ENCODE measurements at places on chromosomes 2 and 18.

DNA sequence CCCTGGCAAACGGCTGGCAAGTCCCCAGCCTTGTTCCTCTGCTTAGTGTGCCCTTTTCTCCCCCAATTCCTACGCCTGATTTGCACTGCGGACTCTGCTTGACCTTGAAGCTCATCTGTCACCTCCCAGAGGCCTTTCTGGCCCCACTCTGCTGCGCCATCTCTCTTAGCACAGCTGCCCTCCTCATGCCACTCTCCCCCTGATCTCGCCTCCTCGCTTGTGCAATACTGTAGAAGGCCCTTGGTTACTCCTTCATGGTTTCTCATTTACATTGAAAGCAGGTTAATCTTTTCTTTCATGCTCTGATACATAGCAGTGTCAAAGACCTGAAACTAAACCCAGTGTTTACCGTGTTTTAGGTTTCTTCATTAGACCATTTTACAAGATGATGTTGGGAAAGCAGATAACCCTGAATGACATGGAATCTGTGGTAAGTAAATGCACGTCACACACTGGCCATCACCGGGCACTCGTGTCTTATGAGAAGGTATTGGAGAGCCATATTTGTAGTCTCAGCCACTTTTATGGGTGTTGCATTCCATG lies 258.8 kb downstream of the ALPK2 start:
- DNase-seq: no peak

DNA sequence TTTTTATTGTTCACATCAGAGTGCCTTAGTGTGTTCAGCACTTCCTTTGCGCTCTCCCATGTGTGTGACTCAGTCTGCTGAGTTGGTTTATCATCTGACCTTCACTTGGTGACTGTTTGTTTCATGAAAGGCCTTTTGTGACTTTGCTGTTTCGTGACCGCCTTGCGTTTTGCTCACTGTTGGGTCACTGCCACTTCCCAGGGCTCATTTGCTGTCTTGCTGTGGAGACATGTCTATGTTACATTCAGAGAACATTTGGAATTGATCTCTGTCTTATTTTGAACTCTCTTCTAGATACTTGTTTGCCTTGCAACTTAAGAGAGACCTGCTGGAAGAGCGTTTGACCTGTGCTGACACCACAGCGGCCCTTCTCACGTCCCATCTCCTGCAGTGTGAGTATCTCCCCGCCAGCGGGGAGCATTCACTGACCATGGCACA lies 54.7 kb downstream of the FARP2 start:
- no peak for DNase-seq

DNA sequence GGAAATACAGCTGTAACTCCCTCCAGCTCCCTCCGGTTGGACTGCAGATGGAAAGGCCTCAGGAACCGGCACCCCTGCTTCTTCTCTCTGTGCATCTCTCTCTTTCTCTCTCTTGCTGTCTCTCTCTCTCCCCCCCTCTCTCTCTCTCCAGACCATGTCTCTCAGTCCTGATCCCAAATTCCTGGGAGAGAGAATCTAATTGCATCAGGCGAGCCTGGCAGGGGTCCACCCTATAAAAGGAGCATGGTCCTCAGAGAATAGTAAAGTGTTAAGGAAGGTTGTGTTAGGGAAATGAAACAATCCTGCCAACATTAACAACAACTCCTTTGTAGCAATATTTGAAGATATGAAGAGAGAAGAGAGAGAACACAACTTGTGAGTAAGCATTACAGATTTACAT lies 36.7 kb downstream of the VIT start:
- DNase-seq: no peak

DNA sequence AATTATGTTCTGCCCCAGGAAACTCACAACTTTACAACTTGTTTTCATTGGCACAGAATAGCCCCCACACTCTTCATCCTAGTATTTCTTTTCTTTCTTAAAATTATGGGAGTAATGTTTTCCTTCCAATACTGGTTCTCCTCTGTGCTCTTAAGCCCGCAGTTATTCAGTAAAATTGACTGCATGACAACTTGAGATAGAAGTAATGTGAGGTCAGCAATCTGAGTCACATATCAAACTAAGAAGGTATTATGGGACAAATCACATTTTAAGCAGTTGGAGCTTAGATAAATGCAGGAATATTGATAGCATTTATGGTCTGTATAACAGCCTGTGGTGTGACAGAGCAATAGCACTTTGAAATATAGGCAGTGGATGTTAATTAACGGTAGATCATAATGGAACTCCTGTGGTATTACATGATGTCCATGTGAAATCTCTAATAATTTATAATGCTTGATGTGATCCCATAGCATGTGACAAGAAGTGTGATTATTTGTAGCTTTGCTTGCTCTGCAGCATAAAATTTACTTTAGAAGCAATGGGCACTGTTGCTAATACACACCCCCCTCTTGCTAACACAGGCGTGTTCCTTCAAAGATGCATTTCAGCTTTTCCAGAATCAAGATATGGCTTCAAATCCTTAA lies 351.4 kb upstream of the CDH20 start:
- no peak for DNase-seq

DNA sequence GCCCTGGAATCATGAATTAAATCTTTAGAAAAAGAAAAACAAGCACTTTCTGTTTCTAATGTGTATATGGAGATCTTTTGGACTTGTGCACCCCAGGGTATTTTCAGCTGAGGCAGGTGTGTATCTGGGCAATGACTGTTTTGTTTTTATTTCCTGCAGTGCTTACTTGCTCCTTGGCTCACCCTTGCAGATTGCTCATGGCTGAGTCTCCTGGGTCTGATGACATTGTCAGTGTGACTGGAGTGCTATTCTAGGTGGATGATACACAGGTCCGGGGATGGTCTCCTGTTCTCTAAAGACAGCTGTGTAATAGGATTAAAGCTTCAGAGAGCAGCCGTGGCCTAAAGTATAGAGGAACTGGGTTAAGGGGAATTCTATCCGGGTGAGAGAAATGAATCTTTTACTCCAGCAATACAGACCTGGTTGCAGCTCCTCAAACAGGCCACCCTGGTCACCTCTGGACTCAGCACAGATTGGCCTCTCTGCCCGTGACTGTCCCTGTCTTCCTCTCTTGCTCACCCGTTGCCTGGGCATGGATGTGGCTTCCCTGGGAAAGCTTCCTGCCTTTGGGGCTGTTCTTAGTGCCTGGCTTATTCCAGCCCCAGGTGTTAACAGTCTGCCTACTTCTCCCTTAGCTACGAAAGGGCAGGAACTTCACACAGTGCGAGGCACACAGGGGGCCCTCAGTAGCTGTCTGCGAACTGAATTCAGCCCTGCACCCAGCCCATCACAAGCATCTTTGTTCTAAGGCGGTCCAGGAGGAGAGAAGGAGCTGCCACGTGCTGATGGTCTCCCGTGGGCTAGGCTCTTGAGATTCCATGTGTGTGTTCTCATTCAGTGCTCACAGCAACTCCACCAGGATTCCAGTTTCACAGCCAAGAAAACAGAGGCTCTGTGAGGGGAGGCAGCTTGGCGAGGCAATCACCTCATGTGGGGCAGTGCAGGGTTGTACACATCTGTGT lies 84.3 kb downstream of the ACOXL start:
- no peak for DNase-seq

- DNase-seq: no peak
Observed at GRCh38 chr2:156727867-156728266, 291.7 kb downstream of the GPD2 start.

- DNase-seq: no peak
Observed at GRCh38 chr2:209076151-209076550, 347.7 kb upstream of the MAP2 start.

DNA sequence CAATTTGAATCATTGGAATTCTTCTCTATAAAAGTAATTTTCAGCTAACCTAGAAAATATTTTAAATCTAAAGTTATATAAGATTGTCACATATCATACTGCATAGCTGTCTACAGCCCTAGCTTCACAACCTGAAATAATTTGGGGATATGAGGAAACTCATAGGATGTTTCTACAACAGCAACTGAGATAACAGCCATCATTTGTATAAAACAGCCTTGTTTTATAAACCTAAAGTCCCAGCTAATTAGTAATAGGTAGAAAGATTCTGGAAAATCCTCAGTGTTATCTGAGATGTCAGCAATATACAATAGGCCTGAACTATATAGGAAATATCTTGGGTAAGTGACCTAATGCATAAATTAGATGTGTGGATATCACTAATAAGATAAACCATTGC lies 47.6 kb upstream of the TSPYL6 start:
- no peak for DNase-seq

DNA sequence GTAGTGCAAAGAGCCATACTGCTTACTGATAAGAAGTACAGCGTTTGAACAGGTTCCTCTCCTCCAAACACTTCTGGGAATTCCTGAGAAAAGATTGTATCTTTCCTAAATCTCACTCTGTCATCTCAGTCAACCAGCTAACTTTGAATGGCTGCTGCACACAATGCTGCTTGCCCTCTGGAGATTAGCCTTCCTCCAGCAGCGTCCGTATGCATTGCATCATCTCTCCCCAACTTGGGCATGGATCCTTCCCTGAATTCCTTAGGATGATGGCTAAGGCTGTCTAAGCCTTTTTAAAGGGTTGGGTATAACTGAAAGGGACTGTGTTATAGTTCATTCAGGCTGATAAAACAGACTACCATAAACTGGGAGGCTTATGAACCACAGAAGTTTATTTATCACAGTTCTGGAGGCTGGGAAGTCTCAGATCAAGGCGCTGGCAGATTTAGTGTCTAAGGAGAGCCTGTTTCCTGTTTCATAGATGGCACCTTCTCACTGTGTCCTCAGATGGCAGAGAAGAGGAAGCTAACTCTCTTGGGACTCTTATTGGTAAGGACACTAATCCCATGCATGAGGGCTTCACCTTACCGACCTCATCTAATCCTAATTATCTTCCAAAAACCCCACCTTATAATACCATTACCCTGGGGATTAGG lies 105.3 kb downstream of the PAX3 start:
- DNase-seq: no peak

- no peak for DNase-seq
Observed at GRCh38 chr2:18238209-18238608, 322.2 kb downstream of the RDH14 start.

- no peak for DNase-seq
Observed at GRCh38 chr18:27144672-27145071, 40.4 kb downstream of the CHST9 start.

GRCh38 chr18:11412811-11413210 lies 196.6 kb upstream of the SLC35G4 start:
- DNase-seq: no peak

- DNase-seq: no peak
Observed at GRCh38 chr2:28981620-28982376, 700 bp downstream of the TOGARAM2 start.

DNA sequence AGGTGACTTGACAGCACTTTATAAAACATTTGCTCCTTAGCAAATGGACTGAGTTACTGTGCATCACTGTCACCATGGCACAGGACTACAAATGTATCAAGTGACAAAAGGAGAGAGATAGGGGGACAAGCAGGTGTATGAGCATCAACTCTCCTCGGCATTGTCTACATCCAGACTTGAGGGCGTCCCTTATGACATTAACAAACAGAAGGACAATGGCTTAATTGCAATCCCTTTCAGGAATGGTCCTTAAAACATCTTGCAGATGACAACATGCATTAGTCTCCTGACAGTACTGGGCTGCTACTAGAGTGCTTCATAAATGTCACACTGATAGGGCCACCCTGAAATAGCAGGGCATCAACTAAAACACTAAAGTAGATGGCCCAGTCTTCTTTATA lies 198.8 kb downstream of the PDE1A start:
- DNase-seq: no peak

DNA sequence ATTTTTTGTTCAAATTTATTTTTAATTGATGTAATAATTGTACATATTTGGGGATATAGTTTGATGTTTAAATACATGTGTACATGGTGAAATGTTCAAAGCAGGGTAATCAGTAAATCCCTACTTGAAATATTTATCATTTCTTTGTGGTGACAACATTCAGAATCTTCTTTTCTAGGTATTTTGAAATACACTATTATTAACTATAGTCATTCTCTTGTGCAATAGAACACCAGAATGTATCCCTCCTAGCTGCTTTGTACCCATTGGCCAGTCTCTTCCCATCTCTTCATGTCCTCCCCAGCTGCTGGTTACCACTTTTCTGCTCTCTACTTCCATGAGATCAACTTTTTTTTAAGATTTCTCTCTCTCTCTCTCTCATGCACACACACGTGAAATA lies 126.5 kb downstream of the ZNF407 start:
- no peak for DNase-seq

DNA sequence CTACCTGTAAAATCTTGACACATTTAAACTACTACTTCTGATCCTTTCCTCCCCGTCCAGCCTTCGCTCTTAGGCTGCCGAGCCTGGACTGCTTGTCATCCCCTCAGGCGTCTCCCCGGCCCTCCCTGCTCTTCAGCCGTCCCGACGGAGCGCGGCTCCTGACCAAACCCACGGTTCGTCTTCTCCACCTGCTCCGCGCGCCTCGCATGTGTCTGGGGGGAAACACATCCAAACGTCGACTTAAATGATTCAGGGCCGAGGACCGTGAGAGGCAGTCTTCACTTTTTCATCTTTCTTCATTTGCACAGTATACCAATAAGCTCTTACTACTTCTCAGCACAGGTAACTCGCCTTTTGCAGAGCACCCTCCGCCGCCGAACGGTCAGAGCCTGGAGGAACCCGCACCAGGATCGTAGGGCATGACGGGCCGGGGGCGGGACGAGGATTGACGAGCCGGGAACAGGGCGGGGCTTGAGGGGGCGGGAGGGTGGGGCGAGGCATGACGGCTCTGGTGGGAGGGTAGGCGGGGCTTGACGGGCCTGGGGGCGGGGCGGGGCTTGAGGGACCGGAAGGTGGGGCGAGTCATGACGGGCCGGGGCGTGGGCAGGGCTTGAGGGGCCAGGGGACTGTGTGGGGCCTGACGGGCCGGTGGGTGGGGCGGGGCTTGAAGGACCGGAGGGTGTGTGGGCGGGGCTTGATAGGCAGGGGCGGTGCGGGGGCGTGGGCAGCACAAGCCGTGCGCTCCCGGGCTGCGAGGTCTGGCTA lies at the start of gene SEH1L:
TSS of gene SEH1L (plus strand) at position 727 of the 765 bp plus-strand sequence. CDS start 111 bp downstream, outside the sequence.
- DNase-seq: peak; percentile 99

DNA sequence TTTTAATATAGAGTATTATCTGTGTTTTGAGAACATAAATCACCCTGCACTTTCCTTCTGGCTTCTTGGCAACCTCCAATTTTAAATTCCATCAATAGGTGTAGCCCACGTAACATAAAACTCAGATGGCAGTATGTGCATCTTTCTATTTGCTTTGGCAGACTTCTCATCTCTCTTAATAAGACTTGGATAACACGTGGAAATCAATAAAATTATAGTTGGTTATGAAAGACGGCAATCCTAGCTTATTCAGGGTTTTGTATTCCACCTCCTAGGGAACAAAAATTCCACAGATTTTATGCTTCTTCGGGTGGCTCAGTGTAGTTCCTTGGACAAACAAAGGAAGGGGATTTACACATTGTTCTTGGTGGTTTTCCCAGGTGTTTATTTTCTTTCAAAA lies 299.3 kb downstream of the RND3 start:
- no peak for DNase-seq

- DNase-seq: no peak
Observed at GRCh38 chr2:196245378-196246140, 74.2 kb upstream of the STK17B start.

DNA sequence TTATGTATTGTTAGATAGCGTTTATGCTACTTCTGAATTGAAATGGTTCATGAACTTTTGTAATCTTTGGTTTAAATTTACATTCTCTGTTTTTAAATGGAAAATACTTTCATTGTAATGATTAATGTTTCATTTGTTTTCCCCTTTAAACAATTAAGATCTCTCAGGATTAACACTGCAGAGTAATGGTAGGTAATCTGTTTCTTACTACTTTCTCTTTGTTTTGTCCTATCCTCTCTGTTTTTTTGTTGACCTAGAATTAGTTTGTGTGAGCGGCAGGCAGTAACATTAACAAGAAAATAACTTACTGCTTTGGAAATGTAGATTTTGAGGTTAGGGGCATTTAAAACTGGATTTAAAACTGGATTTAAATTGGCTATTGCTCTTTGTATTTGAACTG lies 19.1 kb downstream of the SMAD4 start:
- DNase-seq: no peak
